ENCODE measurements at places on chromosomes 2 and 18.

DNA sequence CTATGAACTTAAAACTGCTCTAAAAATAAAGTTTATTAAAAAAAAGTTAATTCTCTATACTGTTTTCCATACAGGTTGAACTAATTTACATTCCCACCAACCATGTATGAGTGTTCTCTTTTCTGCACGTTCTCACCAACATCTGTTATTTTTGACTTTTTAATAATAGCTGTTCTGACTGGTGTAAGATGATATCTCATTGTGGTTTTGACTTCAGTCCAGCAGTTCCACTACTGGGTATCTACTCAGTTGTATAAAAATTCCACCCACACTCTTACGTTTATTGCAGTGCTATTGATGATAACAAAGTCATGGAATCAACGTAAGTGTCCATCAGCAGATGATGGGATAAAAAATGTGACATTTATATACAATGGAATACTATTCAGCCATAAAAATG, 33.7 kb downstream of the SPAG16 start:
- no peaks in the 10 kb centered on the region for H3K4me1 ChIP-seq
- no peaks in the 10 kb centered on the region for H3K27me3 ChIP-seq
- H3K36me3 ChIP-seq: peaks cover 3% of the 10 kb centered on the region
- H3K4me3 ChIP-seq: no peak overlapping the region

- no peaks in the 10 kb centered on the region for H3K36me3 ChIP-seq
- DNase-seq: no peak
- no peaks in the 10 kb centered on the region for H3K27me3 ChIP-seq
- no peak overlapping the region for H3K4me3 ChIP-seq
- H3K4me1 ChIP-seq: no peaks in the 10 kb centered on the region
- H3K27ac ChIP-seq: no peak overlapping the region
Measured at GRCh38 chr18:78765637-78766281, 213.9 kb upstream of the SALL3 start.

GRCh38 chr2:10497797-10498251, 49.7 kb upstream of the ODC1 start:
- H3K4me3 ChIP-seq: no peak overlapping the region
- DNase-seq: no peak
- H3K27me3 ChIP-seq: no peaks in the 10 kb centered on the region
- H3K36me3 ChIP-seq: no peaks in the 10 kb centered on the region
- H3K4me1 ChIP-seq: no peaks in the 10 kb centered on the region

DNA sequence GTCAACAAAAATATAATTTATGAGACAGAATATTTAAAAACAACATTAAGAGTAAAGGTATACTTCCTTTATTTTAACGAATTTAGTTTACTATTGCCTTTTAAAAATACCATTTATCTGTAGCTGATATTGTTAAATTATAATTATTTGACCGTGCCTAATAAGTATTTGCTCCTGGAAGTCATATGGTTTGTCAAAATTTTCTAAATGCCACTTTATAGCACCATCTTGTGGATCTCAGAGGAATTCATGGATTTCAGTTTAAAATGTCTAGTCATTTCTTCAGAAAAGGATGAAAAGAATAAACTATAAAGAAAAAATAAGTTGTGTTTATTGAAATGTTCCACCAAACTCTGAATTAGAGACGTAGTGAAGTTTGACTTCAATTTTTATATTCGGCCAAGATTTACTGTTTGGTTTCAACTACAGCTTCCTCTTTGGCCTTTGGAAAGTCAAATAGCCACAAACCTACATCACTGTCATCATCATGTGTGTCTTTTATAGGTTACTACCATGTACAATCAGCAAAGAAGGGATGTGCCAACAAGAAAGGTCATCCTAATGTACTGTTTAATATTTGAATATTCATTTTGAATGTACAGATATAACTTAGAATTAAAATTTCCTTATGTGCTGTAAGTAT, 10.3 kb upstream of the FTCDNL1 start:
- no peaks in the 10 kb centered on the region for H3K4me1 ChIP-seq
- no peaks in the 10 kb centered on the region for H3K36me3 ChIP-seq
- H3K27me3 ChIP-seq: no peaks in the 10 kb centered on the region

DNA sequence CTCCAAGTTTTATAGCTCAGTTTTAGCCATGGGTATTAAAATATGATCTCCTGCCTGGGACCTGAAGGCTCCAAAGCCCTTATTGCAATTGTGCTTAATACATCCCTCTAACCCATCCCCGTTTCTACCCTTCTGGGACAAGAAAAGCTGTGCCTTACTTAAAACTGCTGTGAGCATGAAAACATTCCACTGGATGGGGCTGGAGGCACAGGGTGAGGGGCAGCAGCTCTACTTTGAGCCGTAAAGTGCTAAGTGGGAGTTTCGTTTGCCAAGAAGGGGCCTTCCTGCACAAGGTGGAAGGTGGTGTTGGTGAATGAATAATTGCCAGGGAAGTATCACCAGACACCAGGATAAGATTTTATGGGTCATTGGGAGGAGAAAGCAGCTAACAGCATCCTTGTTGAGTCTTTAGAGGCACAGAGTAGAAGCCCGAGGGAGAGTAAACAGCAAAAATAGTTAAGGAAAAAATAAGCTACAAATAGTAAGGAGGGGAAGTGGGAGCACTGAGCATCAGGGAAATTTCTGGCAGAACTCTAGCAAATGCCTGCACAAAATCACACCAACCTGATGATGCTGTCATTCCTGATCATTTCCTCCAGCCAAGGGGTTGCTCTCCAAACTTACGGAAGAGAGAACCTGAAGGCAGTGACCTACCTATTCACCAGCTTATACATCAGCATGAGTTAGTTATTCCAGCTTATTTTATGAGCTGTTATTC, 218.4 kb downstream of the MREG start:
- H3K4me1 ChIP-seq: peaks cover 2% of the 10 kb centered on the region
- no peaks in the 10 kb centered on the region for H3K36me3 ChIP-seq
- DNase-seq: no peak
- no peak overlapping the region for H3K27ac ChIP-seq

Measured in aorta (tissue), 5 donors.